ENCODE measurements at places on chromosomes 2 and 18.

GRCh38 chr2:190759749-190760213 is 110.9 kb downstream of the NAB1 start:
- DNase-seq = no peak

DNA sequence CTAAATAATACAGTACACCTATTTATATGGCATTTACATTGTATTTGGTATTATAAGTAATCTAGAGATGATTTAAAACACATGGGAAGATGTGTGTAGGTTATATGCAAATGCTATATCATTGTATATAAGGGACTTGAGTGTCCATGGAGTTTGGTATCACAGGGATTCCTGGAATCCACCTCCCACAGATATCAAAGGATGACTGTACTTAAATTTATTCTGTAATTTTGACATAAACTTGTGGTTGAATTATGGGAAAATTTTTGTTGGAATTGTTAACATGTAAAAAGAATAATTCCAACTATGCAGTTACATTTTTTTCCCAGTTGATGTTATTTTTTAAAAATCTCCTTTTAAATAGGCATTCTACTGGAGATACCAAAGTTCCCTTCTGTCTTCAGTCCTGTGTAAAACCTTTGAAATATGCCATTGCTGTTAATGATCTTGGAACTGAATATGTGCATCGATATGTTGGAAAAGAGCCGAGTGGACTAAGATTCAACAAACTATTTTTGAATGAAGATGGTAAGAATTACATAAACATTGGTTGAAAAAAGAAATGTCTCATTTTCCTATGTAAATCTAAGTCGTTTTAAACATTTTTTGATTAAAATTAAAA is 24.1 kb downstream of the GLS start:
- DNase-seq = no peak

GRCh38 chr2:43021791-43022509 is 204.5 kb downstream of the ZFP36L2 start:
- DNase-seq = no peak

- DNase-seq = no peak
Observed at GRCh38 chr2:233681521-233682099, at the start of gene UGT1A7. Gene UGT1A7, plus strand, starts transcription at chr2:233681901. Its CDS starts 37 bp downstream, at chr2:233681938.

DNA sequence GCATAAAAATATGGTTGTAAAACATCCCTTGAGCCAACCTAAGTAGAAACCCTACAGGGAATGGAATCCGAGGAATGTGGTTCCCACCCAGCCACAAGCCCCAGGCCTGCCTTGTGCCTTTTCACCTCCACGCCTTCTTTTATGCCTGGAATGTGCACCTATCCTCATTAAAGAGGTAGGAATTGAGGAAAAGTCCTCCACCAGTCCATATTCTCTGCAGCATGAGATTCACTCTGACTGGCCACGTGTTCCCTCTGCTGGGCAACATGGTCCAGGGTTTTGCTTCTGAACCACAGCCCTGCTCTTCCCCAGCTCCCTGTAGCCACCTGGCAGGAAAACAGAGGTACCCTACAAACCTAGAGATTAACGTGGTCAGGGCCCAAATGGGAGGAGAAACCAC is 787.9 kb upstream of the RAB6C start:
- DNase-seq = no peak

DNA sequence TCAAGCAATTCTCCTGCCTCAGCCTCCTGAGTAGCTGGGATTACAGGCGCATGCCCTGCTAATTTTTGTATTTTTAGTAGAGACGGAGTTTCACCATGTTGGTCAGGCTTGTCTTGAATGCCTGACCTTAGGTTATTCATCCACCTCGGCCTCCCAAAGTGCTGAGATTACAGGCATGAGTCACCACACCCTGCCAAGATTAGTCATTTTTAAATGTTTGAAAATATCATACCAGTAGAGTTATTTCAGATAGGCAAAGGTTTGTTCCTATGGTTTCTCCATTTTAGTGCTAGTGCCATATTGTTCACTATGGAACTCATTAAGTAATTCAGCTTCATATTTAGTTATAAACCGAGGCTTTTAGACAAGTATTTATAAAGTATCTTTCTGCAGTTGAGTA is 52.3 kb downstream of the HIBCH start:
- DNase-seq = no peak

DNA sequence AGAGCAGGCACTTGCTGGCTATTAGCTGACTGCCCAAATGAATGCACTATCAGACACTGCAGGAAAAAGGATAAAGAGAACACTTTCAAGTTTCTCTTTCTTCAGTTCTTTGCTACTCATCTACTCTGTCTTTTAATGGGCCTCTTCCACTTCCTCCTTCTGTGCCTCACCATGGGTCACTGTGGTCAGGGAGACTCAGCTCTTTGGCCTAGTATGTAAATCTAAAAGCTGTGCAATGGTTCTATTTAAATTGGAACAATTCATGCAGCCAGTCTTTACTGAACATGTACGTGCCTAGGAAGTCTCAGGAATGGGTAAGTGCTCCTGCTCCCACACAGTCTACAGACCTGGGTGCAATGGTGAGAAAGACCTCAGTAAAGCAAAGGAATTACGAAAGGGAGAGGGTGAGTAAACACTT is 79.1 kb upstream of the DNMT3A start:
- no peak for DNase-seq

- DNase-seq = no peak
Observed at GRCh38 chr2:26692279-26692896, at the start of gene KCNK3. Gene KCNK3, plus strand, starts transcription at chr2:26692722. Its CDS starts 154 bp downstream, at chr2:26692876.

DNA sequence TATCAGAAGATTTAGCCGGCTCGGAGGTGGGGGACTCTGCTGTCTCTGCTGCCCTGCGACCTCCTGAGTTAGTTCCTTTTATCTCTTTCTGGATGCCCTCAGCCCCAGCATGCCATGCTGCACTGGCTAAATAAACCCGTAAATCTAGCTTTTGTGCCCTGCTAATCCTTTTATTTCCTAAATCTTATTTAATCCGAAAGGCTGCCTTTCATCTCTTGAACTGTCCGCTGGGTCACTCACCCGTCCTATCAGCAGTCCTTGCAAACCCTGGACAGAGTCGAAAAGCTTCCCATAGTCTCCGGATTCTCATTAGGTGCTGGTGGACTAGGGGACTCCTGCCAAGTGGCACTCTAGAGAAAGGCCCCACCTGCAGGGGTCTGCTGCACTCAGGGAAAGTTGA is 122.0 kb upstream of the APCDD1 start:
- no peak for DNase-seq

- DNase-seq = no peak
Observed at GRCh38 chr2:7264791-7265190, 347.6 kb downstream of the RNF144A start.

- DNase-seq = no peak
Observed at GRCh38 chr2:145226901-145227300, 707.0 kb upstream of the ZEB2 start.

DNA sequence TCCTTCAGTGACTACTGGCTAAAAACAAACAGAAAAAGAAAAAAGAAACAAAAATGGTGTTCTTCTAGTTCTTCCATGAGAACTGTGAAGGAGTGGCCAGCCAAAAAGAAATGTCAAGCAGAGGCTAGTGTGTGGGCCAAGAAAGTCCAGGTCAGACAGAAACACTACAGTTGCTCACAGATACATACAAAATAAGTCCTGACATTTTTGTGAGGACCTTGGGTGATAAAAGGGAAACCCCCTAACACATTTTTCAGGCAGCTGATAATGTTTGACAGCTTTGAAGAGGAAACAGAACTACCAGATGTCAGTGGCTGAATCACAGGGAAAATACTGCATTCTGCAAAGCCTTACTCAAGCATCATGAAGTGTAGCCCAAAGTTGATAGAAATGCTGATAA is 28.1 kb downstream of the ARHGAP25 start:
- no peak for DNase-seq

DNA sequence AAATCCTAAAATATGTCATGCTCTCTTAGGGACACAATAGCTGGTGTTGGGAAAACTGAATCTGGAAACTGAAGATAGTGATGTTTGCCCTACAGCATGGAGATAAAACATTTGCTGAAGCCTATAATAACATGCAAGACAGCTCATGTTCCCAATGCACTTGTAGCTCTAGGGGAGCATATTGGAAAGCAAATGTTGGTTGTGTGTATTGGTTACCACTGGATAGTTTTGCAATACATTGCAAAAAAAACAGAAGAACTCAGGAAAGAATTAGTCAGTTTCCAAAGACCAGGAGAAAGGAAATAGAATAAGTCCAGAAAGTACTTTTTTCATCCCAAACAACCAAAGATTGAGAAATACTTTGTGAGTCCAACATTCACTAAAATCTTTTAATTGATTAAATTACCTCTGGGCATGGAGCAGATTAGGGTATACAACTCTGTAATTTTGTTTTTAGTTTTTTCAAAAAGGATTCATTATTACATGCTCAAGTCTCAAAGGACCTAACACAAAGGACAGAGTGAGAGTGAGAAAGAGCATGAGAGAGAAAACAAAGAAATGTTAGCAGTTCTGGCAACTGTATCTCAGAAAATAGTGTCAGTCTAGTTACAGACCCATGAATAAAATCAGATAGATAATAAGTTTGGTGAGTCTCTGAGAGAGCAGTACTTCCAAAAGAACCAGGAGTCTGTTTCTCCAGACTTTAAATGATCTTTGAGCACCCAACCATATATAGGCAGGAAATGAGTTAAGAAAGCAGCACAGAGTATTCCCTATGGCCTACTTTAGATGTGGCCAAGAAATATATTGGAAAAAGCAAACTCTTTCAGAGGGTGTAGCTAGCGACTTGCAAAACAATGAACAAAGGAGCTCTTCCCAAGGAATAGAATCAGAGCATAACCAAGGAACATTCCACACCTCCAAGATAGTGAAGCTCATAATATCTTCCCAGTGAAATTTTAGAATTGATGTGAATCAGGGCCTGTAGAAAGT is 36.6 kb upstream of the COL3A1 start:
- DNase-seq = no peak

DNA sequence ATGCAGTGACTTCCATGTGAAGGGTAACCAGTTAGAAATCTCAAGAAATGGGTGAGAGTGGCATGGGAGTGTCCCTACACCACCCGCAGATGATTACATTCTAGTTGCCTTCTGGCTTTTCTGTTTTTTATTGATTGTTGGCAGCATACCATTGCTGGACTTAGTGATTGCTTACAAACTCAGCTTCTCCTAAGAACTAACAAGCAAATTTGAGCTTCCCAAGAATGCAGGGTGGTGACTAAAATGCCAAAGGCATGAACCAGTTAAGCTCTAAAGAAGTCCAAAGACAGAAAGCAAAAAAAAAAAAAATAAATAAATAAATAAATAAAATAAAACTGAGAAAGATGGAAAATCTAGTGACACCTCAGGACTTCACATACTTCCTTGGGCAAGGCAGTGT is 245.5 kb upstream of the PARD3B start:
- DNase-seq = no peak

GRCh38 chr2:144595686-144596072 is 75.8 kb upstream of the ZEB2 start:
- DNase-seq = no peak

GRCh38 chr18:14945984-14946383 is 198.0 kb downstream of the ANKRD30B start:
- DNase-seq = no peak

DNA sequence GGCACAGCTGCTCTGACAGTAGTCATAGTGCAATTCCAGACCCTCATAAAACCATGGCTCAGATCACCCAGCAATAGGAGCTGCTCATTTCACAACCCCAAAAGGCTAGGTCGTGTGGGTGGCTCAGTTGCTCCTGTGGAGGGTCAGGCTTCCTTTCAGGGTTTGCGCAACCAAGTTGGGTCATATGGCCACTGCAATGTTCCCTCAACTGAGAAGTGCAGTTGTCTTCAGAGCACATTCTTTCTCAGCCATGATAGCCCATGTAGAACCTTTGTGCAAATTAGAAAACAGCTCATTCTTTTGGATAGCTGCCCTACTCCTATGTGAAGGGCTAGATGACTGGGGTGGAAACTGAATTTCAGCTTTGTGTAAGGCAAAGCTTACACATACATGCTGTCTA is 3.2 kb downstream of the SERPINB13 start:
- no peak for DNase-seq

DNA sequence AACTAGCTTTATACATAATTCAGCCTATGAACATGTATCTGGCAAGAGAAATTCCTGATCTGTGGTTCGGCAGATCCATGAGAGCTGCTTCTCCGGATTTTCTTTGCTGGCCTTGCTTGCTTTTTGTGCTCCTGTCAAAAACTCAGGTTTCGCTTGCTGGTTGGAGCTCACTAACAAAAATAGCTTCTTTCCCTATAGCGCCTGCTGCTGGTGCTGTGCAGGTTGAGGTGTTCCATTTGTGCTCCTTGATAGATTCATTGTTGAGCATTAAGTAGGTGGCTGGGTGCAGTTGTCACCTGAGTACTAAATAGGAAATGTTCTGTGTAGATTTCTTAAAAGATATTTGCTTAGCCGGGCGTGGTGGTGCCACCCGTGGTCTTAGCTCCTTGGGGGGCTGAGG is 148.1 kb downstream of the PRPF40A start:
- DNase-seq = no peak

- DNase-seq = no peak
Observed at GRCh38 chr2:47561906-47562305, 158.9 kb downstream of the MSH2 start.

DNA sequence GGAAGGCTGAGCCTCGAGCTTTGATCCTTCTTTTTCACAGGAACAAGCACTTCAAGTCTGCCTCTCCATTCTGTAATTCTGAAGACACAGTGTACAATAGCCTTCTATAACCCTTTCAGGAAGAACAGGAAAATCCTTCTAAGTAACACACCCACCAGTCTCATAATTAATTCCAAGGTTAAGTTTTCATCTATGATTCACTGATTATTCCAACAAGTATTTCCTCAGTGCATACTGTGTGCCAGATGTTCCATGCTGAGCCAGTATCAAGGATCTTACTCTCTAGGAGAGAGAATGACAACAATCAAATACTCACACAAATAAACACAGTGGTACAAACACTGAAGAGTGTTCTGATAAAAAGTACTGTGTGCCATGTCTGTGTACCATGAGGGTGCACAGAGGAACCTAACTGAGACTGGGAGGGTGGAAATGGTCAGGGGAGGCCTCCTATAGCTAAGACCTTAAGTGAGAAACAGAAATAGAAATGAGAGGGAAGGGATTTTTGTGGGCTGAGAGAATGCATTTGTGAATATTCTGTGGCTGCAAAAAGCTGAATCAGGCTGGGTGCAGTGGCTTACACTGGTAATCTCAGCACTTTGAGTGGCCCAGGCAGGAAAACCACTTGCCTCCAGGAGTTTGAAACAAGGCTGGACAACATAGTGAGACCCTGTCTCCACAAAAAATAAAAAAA is 7.3 kb upstream of the MTLN start:
- DNase-seq = no peak

GRCh38 chr2:25742501-25742900 is 69.1 kb upstream of the DTNB start:
- no peak for DNase-seq

GRCh38 chr2:47422016-47422415 is 19.1 kb downstream of the MSH2 start:
- DNase-seq = no peak

DNA sequence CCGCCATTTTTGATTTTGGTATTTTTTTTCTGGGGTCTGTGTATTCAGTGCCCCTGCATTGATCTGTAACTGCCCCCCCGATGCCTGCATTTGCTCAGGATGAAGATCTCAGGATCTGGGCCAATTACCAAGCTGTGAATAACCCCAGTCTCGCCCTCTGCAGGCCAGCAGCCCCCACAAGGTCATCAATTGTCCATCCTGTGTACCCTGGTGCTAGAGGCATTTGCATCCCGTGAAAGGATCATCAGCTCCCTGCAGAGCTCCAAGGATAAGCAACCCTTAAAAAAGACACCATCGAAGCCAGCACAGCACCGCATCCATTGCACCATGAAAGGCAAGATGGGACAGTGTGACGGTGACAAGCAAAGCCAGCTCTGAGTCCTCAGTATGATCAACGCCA is 154.1 kb upstream of the KLHL29 start:
- no peak for DNase-seq
